Parietal lobe (tissue), 2 donors: ENCODE measurements at places on chromosomes 2 and 18. TPM values are rescaled to one million over a fixed set of nuclear protein-coding genes. Genes with fewer than 3 reads are reported as not detected.

NTSR2 gene
- total RNA-seq: not detected

VWC2L gene
- 7.8 TPM for total RNA-seq

CSRNP3 gene
- total RNA-seq: 254 TPM

SLC4A5 gene
- 13.8 TPM for total RNA-seq

OTOF gene
- 0.31 TPM for total RNA-seq

FAHD2A gene
- 21.9 TPM for total RNA-seq

USP37 gene
- total RNA-seq: 43.8 TPM

CHRNA1 gene
- not detected for total RNA-seq

ALPP gene
- not detected for total RNA-seq

VIT gene
- total RNA-seq: 0.31 TPM

RPRM gene
- 71.7 TPM for total RNA-seq

PROC gene
- total RNA-seq: not detected

ACSL3 gene
- 182 TPM for total RNA-seq

MCM6 gene
- total RNA-seq: 24.7 TPM

LOXHD1 gene
- 0.31 TPM for total RNA-seq

CD226 gene
- 1.3 TPM for total RNA-seq

DLX2 gene
- total RNA-seq: 9.4 TPM

ATP9B gene
- total RNA-seq: 91.1 TPM

TBR1 gene
- 132 TPM for total RNA-seq

SP140L gene
- total RNA-seq: 1.3 TPM

PTPN4 gene
- 181 TPM for total RNA-seq

KYNU gene
- under 0.01 TPM for total RNA-seq

BOK gene
- 19.4 TPM for total RNA-seq

LIMS3 gene
- total RNA-seq: 2.5 TPM

ANKRD30BL gene
- 47.0 TPM for total RNA-seq

CGREF1 gene
- total RNA-seq: 29.1 TPM

ACTG2 gene
- total RNA-seq: not detected
